ENCODE measurements at places on chromosomes 12 and 14.

DNA sequence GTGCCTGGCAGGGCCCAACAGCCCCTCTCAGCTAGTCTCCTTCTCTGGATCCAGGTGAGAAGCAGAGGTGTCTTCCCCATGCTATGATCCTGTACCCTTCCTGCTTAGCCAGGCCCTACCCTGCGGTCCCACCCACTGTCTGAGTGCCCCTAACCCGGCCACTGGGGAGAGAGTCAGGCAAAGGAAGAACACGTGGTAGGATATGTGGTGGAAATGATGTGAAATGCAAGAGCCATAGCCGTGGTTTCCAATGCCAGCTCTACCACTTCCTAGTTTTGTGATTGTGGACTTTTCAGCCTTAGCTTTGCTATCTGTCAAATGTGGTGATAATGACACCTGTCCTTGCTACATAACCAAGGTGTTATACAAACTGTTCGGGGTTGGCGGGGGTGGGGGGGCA, 15.8 kb downstream of the KRT2 start:
- DNase-seq, result no peak

- DNase-seq, result no peak
Observed at GRCh38 chr14:58245562-58245961, 919 bp downstream of the PSMA3 start.

DNA sequence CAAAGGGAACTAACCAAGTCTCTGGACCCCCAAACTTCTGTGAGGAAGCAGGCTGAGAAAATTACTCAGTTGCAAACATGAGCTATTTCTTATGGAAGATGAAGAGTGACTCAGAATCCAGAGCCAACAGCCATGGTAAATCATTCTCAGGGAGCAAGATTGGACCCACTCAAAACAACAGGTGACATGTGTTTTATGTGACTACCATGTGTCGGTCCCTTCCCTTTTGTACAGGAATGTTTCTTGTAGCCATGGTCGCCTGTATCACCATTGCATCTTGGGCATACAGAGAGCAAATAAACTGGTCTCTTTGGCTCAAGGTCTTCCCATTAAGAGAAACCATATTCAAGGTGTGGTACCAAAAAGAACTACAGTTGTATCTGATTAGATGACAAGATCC, 75.4 kb upstream of the COCH start:
- no peak for DNase-seq

- no peak for DNase-seq
Observed at GRCh38 chr12:122722387-122722786, 5.8 kb upstream of the HCAR3 start.

DNA sequence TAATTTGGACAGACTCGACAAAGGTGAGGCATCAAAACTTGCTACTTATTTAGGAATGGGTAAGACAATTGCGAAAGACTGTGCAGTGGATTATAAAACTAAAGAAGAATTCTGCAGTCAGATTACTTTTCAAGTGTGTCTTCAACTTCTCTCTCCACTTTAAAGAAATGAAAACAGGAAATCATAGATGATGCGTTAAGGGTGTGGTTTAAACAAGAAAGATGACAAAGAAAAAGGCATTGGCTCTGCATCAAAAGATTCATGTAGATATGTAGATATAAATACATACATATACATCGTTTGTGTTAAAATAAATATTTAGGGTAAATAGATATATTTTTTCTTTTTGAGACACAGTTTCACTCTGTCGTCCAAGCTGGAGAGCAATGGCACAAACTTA, 74.6 kb upstream of the PARP11 start:
- no peak for DNase-seq

GRCh38 chr14:68820999-68821683, 28.3 kb upstream of the ZFP36L1 start:
- no peak for DNase-seq
